ENCODE measurements at places on chromosomes 6 and 20. TPM values are rescaled to one million over a fixed set of nuclear protein-coding genes. Genes with fewer than 3 reads are reported as not detected.

Gene WFDC12
- polyA plus RNA-seq, result not detected

Gene BFSP1
- 3.6 TPM for polyA plus RNA-seq

Gene CTCFL
- 2.8 TPM for polyA plus RNA-seq

Gene RIMS1
- 2.8 TPM for polyA plus RNA-seq

Gene CLPSL2
- not detected for polyA plus RNA-seq

Gene BLCAP
- 85.7 TPM for polyA plus RNA-seq

Gene LY6G5C
- 2.7 TPM for polyA plus RNA-seq

Gene ENPP5
- polyA plus RNA-seq, result 20.1 TPM

Gene DNAH8
- 0.90 TPM for polyA plus RNA-seq

Gene DEFB132
- polyA plus RNA-seq, result 0.07 TPM

Gene PRKN
- polyA plus RNA-seq, result 7.7 TPM

Gene FGD2
- polyA plus RNA-seq, result 2.5 TPM

Gene SNAP91
- polyA plus RNA-seq, result 0.60 TPM

Gene GRM1
- polyA plus RNA-seq, result 0.18 TPM

Gene RALGAPA2
- 24.9 TPM for polyA plus RNA-seq

Gene TMEM74B
- 5.2 TPM for polyA plus RNA-seq

Gene PSORS1C1
- polyA plus RNA-seq, result 0.10 TPM

Gene NMBR
- polyA plus RNA-seq, result 0.25 TPM

Gene DPPA5
- polyA plus RNA-seq, result not detected
